EL (cell line): ENCODE measurements at places on chromosomes 11 and 22.

- no peak for DNase-seq
Measured at GRCh38 chr11:129871914-129872313, 23.5 kb downstream of the NFRKB start.

- DNase-seq, result no peak
Measured at GRCh38 chr11:134463716-134464115, 51.7 kb upstream of the B3GAT1 start.

DNA sequence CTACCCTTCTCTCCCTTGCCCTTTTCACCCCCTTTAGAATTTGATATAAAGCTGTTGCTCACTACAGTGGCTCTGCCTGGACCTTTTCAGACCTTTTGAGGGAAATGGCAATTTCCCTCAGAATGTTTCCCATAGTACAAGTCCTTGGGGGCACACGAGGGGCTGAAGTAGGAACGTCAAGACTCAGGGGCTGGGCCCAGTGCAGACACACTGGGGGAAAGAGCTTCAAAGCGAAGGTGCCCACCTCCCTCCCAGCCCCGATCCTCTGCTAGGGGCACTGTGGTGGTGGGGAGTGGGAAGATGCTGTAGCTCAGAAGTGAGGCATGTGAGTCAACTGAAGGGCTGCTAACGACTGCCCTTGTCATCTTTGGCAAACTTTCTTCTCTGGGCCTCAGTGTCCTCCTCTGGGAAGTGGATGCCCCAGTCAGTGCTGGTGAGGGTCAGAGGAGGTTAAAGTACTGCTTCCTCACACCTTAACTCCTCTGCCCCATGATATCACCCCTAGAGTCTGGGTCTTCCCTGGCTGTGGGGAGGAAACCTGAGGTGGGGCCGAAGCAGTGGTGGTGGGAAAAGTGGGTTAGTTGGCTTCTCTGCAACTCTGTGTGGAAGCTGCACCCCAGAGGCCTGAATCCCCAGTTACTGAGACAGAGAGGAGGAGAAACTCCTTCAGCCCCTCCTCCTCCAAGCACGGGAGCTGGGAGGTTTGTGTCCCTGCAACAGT lies 425.3 kb upstream of the B3GAT1 start:
- no peak for DNase-seq

DNA sequence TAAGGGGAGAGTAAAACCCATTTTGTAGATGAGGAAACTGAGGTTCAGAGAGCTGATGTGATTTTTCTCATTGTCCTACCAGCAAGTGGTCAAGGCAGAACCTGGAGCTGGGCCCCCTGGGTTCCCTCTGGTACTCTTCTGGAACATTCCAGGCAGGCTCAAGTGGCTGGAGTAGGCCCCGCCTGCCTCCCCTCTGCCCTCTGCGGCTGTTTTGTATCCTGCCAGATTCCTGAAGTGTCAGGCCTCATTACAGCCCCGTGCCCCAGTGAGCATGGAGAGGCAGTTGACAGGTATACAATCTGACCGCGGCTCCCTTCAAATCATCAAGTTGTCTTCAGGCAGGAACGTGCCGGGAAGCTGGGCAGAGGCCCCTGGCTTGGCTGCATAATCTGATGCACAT lies 94.6 kb upstream of the CD82 start:
- DNase-seq, result no peak

GRCh38 chr11:12458042-12458441 lies 80.7 kb downstream of the PARVA start:
- DNase-seq, result no peak
